CD4-positive, alpha-beta memory T cell (primary cell): ENCODE measurements at places on chromosomes 4 and X. TPM values are rescaled to one million over a fixed set of nuclear protein-coding genes. Genes with fewer than 3 reads are reported as not detected.
A peak's percentile ranks its signal among the peaks of the same experiment; 100 is the strongest.

DNA sequence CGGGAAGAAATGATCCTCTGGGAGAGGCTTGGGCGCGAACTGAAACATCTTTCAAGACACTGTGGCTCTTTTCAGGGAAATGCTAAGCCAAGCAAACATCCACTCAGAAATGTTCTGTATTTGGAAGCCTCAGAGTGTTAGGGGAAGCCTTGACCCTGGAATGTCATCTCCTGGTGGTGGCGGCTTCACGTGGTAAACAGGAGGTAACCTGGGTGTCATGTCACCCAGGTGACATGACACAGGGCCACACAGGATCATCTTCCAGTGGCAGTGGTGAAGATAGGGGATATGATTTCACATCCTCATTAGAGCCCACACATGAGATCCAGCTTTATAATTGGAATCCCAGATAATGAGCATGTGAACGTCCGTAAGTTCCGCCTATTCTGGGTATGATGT, 140.0 kb downstream of the TBL1X start:
- DNase-seq: no peak

DNA sequence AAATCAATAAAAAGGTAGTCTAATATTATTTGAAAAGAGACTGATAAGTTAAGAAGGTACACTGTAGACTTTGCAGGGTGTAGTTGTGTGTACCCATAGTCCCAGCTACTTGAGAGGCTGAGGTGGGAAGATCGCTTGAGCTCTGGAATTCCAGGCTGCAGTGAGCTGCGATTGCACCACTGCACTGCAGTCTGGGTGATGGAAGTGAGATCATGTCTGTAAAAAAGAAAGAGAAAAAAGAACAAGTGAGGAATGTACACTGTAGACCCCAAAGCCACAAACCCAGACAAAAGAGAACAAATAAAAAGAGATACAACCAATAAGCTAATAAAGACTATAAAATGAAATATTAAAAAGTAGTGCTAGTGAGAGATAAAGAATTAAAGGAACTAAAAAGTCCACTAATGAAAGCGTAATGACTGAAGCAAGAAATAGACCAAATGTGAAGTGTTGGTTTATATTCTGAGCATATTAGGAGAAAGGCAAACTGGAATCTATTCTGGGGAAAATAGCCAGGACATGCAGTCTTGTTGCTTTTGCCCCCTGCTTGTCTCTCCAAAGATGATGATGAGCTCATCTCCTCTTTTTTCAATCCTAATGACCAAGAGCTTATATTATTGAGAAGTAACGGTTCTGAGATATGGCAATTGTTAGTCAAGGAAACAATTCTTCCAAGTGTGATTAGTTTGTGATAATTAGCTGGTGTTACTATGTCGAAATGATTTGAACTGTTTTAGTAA, 19.1 kb downstream of the GSX2 start:
- DNase-seq: no peak

GRCh38 chr4:177740563-177740962, 298.3 kb upstream of the AGA start:
- DNase-seq: no peak

- no peak for DNase-seq
These were observed 213.1 kb upstream of the FAT1 start for GRCh38 chr4:186936496-186937375.

DNA sequence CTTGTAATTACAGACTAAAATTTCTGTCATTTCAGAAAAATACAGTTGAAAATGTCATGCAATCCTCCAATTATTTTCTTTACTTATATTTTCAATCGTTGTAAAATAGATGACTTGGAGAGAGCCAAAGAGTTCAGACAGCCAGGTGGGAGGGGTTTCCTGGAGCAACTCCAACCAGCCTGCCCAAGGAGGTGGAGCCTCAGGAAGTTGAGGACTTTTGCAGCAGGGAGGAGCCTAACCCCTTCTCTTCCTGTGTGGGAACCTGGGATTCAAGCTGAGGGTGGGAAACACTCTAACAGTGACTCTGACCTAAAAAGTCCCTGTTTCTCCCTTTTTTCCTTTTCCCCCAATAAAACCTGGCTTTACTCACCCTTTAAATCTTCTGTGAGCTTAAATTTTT, 72.2 kb upstream of the GABRG1 start:
- no peak for DNase-seq

GRCh38 chr4:176849076-176849475, 56.4 kb upstream of the VEGFC start:
- DNase-seq: no peak

- no peak for DNase-seq
These were observed 256.7 kb downstream of the NAF1 start for GRCh38 chr4:162909952-162910351.

DNA sequence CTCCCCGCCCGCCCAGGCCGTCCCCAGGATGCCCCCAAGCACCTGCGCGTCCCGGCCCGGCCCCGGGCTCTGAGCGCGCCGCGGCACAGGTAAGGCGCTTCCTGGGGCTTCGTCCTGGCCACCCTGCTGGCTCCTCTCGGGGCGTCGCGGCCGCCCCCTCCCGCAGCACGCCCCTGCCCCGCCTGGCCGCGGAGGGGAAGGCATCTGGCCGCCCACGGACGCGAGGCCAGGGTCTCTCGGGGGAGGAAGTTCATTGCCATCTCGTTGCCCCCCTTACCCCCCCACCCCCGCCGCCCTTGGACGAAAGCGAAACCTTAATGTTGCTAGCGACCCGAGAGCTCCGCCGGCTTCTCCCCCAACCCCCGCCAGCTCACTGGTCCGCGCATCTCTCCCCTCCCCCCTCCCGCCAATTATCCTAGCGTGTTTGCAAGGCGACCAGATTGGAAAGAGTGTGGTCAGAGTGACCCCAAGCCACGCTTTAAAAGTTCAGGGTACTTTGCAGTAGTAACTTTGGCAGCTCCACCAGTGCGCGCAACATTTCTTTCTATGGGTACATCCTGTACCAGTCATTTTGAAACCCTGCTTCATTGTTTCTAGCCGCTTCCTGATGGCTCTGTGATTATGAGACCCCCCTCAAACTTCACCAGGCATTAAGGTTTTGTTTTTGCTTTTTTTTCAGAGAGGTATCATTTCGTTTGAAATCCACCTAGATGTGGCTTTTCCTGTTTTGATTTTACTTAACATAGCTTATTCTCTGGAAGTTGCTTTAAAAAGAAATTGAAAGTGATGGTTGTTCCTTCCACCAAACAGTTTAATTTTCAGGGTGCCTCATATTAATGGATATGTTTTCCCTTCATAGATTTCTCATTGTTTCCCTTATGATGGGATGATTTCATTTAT, 626 bp downstream of the TBC1D1 start:
- peak; percentile 68 for DNase-seq

DNA sequence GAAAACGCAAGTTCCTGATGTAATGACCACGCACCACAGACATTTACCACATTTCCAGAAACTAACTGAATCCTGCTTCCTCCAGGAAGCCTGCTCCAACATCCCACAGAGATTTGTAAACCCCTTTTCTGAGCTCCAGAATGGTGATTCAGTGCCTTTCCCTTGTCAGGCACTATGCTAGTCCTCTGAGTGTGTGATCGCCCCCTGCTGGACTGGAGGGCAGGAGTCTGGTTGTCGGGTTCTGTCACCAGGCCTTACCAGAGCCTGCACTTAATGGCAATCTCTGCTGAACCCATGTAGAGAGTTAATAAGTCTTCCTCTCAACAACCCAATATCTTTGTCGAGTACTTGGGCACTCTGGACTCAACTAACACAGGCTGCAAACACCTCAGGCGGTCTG, 14.5 kb upstream of the KDM5C start:
- DNase-seq: no peak

- no peak for DNase-seq
These were observed 89.7 kb downstream of the EPHA5 start for GRCh38 chr4:65580551-65580950.

DNA sequence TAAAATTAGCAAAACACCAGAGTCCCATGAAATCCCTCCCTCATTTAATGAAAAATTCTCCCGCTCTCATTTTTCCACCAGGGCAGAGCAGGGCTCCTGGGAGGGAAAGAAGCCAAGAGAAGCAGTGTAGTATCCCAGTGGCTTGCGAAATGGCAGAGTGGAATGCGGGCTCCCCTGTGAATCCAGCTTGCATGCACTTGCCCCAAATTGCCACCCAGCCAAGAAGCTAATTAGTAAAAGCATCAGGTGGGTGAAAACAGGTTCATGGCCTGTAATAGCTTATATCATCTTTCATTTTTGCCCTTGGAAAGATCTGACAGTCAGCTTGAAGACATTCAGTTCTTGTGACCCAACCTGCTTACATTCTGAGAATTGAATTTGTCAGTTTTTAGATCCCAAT, 10.1 kb downstream of the AMOT start:
- no peak for DNase-seq

GRCh38 chr4:52586069-52586468, 73.0 kb downstream of the USP46 start:
- DNase-seq: no peak

- no peak for DNase-seq
These were observed 344 bp downstream of the OR13H1 start for GRCh38 chrX:131544218-131544617.

- no peak for DNase-seq
These were observed 47.2 kb upstream of the GK2 start for GRCh38 chr4:79455216-79455615.

GRCh38 chr4:47442980-47443379, 20.5 kb downstream of the COMMD8 start:
- no peak for DNase-seq

DNA sequence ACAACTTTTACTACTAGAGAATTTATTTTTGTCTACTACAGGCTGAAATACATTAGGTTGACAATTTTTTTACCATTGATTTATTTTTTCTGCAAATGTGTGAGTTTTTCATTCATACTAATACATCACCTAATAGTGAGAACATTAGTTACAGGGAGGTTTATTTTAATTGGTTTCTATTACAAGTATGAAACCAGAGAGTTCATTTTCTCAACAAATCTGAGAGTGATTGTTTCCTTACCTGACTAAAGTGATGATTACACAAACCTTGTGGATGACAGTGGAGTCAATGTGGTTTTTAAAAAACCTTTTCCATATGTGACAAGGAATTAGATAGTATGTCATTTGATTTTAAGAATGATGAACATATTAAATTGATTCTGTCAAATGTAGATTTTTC, 227.4 kb downstream of the PALLD start:
- DNase-seq: no peak

GRCh38 chr4:76987153-76987591, 37.6 kb downstream of the SEPTIN11 start:
- DNase-seq: no peak

DNA sequence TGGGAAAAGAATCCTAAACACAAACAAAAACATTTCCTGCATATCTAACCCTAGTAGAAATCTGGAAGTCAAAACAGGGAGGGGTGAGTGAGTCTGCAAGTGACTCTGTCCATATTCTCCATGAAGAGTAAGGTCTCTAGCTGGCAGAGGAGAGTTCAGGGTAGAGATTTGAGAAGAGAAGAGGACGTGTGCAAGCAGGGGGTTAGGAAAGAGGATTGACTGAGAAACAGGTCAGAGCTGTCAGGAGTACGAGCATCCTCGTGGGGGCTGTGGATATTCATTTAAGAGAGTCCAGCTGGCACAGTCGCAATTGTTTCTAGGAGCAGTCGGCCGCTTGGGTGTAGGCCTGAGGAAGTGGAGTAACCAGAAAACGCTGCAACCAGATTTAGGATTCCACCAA, 27.9 kb downstream of the PROM1 start:
- no peak for DNase-seq

DNA sequence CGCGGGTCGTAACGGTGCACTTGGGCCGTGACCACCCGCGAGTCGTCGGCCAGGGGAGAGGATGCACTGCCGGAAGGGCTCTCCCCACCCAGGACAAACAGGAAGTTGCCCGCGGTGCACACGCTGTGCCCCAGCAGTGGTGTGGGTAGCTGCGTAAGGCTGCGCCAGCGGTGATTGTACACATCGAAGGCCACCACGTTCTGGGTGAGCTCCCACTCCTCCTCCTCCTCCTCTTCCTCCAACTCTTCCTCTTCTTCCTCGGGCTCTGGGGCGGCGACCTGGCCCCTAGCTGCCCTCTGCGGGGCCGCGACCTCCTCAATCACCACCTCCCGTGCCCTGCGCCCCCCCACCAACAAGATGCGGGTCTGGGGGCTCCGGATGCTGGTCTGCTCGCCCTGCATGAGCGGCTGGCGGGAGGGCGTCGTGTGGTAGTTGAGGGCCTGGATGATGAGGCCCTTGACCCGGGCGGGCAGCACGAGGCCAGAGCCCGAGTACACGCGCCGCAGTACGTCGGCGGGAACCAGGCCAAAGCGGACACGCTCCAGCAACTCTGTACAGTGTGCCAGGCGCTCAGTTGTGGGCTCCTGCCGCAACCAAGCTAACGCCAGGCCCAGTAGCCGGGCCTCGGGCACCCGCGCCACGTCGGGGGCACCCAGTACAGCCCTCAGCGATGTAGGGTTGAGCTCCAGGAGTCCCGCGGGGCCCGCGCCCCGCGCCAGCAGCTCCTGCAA, 1.4 kb downstream of the KLHL34 start:
- DNase-seq: no peak

- DNase-seq: peak; percentile 8
These were observed 57.7 kb downstream of the NEIL3 start for GRCh38 chr4:177367336-177367735.

DNA sequence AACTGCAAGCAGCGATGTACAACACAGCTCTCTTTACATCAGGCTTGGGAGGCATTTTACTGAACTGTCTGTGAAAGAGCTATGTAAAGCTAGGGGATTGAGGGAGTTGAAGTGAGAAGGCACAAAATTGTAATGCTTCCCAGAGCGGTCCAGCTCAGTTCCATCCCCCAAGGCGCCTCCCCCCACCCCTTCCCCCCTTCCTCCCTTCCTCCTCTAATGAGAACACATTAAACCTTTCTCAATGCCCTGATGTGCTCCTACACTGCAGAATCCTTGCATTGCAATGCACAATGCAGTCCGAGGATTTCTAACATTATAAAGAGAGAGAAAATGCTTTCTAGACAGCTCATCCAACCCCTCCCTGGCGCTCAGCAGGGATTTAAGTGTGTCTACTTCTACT, 73.9 kb downstream of the CXXC4 start:
- no peak for DNase-seq

- DNase-seq: peak; percentile 38
These were observed 805 bp downstream of the ATP8A1 start for GRCh38 chr4:42655921-42656678.

DNA sequence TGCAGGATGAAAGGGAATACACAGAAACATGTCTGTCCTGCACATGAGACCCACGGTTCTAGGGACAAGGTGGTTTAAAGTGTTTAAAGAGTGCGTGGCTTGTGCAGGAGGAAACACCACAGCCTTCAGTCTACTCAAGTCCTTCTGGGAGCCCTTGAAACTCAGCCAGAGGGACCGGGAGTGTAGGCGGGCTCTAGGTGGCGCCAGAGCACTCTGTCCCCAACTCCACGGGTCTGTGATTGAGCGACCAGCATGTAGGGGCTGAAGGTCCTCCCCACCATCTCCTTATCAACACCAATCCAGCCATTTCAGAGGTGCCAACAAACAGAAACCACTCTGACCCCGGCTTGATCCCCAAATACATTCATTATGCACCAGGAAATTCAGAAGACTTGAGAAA, 82.0 kb upstream of the CLDN34 start:
- DNase-seq: peak; percentile 21

Gene HTATSF1
- total RNA-seq: 31.6 TPM

Gene MAGEB1
- total RNA-seq: not detected

Gene CCDC110
- total RNA-seq: 0.90 TPM

Gene HHIP
- not detected for total RNA-seq

Gene PLXNA3
- 90.3 TPM for total RNA-seq

Gene LRCH2
- total RNA-seq: not detected
